ENCODE measurements at places on chromosomes 5 and 9.
A peak's percentile ranks its signal among the peaks of the same experiment; 100 is the strongest.

DNA sequence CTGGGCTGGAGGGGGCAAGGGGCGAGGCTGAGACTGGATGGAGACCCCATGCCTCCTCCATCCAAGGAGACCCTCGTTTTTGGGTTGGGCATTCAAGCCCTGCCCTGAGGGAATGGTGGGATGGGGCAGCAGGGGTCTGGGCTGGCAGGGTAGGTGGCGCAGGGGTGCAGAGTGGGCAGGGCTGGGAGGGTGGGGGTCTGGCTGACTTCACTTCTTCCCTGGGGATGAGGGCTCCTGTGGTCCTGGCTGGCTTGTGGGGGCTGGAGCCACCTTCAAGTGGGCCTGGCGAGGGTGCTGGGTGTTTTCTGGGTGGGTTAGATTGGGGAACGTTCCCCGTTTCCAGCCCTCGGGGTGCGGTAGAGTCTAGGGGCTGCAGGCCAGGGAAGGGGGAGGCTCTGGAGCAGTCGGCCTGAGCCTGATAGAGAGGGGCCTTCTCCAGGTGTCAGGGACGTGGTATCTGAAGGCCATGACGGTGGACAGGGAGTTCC lies 412 bp downstream of the LCN1 start:
- no peak for DNase-seq

DNA sequence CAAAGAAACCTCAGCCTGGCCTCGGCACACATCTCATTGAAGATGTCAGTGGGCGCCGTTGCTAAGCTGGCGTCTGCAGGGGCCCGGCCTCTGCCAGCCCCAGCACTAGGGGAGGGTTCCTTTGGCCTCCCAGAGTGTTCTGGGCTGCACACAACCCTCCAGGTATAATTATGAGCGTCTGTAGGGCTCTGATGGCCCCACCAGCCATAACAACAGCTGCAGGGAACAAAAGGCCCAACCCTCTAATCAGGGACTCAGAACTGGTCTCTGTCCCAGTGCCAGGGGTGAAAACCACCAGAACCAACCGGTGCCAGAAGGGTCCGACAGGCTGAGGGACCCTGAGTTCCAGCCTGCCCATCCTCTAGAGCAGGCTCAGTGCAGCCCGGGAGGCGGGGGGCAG lies 39.5 kb upstream of the SLC12A7 start:
- DNase-seq, result no peak

DNA sequence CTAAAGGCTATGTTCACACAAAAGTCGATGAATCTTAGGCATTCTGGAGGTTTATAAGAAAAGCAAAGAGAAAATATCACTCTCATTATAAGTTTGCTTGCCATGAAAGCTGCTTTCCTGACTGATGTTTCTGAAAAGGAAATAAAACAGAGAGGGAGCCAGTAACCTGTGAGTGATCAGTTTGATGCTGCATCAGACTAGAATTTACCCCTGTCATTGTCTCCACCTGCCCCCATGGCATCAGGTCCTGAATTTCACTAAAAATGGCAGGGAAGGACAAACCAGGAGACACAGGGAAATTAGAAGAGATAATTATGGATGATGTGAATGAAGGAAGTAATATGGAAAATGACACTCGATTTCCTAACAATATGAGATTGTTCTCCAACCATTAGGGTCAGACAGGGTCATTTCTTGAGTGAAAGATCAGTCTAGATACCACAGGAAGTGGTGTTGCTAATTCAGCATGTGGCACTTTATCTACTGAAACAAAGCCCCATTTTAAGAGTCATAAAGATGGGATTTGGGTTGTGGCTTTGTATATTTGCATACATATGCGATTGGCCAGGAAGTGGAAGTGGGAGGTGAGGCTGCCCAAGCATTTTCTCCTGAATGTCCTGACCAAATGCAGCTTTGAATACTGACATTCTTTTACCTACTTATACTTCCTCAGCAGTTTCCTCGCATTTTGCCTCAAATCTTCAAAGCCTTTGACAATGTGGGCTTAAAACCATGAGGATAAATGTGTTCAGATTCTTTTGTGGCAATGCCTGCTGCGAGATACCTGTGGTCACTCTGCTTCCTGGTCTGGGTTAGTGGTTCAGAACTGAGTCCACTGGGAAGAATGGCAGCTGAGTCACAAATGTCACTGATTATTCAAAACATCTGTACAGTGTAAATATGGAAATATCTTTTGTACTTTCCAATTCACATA lies 29.7 kb downstream of the MEGF10 start:
- no peak for DNase-seq

- no peak for DNase-seq
Measured at GRCh38 chr9:34417734-34418133, 40.6 kb downstream of the FAM219A start.

DNA sequence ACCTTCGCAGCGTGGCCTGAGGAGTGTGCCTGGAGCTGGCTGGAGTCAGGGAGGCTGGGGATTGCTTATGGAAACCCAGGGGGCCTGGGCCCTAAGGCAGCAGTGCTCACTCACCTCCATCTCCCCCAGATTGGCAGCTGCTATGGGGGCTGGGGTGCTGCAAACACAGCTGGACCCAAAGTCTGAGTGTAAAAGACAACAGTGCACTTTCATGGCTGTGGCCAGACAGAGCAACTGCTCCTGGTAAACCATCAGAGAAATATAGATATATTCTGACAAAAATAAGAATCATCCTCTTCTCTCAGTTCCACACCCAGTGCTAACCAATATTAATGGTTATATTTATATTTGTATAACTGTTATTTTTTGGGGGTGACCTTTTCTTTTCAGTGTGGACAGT lies 123.9 kb downstream of the TENT4A start:
- DNase-seq, result no peak

GRCh38 chr5:9429691-9430215 lies 116.1 kb downstream of the SEMA5A start:
- no peak for DNase-seq

- peak; percentile 58 for DNase-seq
Measured at GRCh38 chr9:21994556-21995005, at the start of gene CDKN2B-AS1. Gene CDKN2B-AS1, plus strand, starts transcription at chr9:21994791.

DNA sequence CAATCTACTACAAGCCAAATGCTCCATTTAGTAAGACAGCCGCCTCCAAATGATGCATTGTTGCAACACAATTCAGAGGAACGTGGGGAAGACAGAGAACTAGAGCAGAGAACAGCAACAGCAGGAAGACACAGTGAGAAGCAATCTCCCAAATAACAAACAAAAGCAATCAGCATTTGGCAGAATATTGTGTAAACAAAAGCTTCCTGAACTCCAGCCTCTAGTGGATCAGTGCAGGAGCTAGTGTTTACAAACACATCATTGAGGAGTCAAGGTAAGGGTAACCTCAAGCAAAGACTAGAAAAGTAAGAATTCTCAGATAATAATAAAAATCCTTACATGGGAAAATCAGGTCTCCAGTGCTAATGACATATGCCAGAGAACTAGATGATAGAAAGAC lies 20.6 kb downstream of the FST start:
- no peak for DNase-seq

DNA sequence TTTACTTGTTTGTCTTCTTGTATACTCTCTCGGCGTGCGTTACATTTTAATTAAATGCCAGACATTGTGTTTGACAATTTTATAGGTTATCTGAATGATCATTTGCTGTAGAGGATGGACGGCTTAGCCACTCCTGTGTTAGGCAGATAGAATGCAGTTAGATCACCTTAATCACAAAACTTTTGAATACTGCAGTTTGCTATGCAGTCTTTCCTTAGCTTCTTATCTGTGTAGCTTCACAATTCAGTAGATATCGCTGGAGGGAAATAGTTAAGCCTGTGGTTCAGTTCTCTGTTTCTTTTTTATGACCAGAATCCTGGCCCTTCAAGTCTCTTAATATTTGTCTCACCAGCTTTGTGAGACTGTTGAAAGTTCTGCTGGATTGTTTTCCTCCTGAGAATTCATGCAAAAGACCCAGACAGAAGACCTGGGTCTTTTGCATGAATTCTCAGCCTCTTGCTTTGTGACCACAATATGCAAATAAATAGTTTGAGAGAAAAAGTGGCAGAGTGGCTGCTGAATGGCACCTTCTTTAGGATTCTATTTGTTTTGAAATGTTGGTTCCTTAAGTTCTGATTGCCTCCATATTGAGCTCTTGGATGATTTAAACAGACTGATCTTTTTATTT lies 40.2 kb downstream of the RASA1 start:
- no peak for DNase-seq

- no peak for DNase-seq
Measured at GRCh38 chr9:104553261-104553660, 15.7 kb upstream of the OR13C8 start.

DNA sequence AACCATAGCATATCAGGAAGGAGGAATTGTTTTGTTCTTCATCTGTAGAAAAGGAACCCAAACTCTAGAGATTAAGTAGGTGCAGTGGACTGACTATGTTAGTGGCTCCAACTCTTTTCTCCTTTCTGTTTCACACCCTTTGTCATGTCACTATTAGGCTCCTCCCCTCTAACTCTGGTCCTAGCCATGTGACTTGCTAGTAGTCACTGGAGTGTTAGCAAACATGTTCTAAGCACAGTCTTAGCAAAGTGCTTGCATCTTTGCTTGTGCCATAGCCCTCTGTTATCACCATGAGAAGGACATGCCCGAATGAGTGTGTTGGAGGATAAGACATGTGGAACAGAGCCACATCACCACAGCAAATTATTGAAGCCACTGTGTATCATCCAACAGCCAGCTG lies 55.4 kb upstream of the PPP3R2 start:
- no peak for DNase-seq

- no peak for DNase-seq
Measured at GRCh38 chr5:93893075-93893474, 151.7 kb upstream of the POU5F2 start.

DNA sequence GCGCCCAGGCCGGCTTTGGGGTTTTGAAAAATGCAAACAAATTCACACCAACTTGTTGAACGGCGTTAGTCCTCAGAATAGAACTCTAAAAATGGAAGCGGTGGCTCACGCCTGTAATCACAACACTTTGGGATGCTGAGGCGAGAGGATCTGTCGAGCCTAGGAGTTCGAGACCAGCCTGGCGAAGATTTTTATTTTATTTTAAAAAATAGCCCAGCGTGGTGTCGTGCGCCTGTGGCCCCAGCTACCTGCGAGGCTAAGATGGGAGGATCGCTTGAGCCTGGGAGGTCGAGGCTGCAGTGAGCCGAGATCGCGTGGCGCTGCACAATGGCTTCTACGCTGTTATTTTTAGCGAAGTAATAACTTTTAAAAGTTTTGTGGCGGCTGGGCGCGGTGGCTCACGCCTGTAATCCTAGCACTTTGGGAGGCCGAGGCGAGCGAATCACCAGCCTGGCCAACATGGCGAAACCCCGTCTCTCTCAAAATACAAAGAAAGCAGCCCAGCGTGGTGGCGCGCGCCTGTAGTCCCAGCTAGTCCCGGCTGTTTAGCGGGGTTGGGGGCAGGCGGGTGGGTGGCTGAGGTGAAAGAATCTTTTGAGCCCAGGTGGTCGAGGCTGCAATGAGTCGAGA lies 694 bp upstream of the PLIN2 start:
- peak; percentile 32 for DNase-seq

DNA sequence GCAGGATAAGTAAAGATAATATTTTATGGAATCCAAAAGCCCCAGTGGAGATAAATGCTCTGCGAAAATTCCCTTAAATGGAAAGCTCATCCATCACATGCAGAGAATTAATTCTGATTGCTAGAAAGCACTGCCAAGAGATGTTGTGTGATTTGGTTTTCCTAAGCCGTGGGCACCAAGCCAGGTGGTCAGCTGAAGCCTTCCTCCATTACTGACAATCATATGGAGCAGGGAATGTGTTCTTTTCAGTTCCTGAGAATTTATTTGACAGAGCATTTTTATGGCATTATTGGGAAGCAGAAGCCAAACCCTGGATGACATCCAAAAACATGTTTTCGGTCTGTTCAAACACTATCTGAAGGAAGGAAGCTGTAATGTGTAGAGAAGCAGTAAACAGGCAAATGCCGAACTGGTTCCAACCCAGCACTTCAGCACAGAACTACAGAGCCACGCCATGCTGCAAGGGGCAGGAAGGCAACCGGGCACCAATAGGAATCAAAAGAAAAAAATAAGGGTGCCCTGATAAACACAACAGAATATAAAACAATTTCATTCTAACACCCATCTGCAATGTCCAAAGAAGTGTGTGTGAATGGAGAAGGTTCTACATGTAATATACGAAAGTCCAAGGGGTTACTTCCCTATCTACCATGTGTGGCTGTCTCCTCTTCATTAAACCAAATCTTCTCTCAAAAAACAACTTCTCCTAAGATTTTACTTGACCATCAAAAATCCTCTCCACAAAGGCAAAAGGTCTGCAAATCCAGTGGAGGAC lies 12.3 kb downstream of the ARSB start:
- peak; percentile 32 for DNase-seq

DNA sequence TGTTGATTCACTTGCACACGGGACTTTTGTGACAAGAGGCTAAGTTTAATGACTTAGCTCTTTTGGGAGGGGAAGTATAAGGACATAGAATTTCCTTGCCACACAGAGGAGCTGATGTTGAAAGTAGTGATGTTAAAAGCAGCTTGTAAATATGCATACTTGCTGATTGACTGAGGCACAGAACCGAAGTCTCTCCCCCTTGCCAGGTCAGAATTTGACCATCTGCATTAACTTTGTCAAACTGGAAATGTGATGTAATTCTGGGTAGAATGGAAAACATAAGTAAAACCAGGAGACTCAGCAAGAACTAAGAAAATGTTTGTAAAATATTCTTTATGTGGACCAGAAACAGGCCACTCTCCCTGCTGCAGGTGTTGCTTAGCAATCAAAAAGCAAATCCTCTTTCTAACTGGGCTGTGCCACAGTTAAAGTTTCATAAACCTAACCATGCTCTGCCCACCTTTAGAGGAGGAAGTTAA lies 284.2 kb downstream of the NR3C1 start:
- DNase-seq, result no peak

DNA sequence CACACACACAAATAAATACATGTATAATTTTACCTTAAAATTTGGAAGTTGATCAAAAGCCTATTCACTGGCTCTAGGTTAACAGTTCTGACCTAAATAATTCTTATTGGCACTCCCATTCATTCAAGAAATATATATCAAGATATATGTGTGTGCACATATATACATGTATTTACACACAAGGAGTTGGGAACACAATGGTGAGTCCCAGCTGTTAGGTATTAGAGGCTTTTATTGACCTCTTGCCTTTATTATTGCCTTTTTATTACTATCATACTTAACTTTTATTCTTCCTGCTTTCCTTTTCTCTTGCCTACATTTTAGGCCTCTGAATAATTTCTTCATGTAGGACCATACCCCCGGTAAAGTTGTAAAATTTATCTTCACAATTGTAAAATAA lies 25.0 kb downstream of the CCDC152 start:
- DNase-seq, result no peak
